ENCODE measurements at places on chromosomes 2 and 18. TPM values are rescaled to one million over a fixed set of nuclear protein-coding genes. Genes with fewer than 3 reads are reported as not detected.

The METAP1D gene
- 11.8 TPM for total RNA-seq

The SUPT7L gene
- total RNA-seq, result 53.2 TPM

The MRO gene
- 38.4 TPM for total RNA-seq

The SKA1 gene
- 0.21 TPM for total RNA-seq

Data from dorsolateral prefrontal cortex (tissue), 122 donors.